ENCODE measurements at places on chromosomes 7 and 10.

- no peak for DNase-seq
Measured at GRCh38 chr10:18254692-18255091, 114.5 kb downstream of the CACNB2 start.

DNA sequence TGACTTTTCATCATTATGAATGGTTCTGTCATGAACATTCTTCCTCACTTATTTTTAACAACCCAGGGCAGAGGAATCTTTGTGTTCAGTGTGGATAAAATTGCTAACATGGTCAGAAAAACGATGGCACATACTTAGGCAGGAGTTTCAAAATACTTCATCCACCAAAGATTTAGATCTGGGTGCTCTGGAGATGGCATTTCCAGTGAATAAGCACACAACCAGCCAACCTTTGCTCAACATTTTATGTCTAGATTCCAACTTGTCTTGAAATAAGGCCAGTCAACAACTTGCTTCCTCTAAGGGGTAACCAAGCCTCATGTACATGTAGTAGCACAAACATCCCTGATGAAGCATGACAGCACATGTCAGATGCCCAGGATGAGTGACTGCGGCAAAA, 33.4 kb upstream of the ADRB1 start:
- DNase-seq, result no peak

GRCh38 chr10:13376746-13377145, 28.7 kb upstream of the SEPHS1 start:
- DNase-seq, result no peak

- no peak for DNase-seq
Measured at GRCh38 chr10:37937864-37938263, 38.6 kb downstream of the ZNF25 start.

DNA sequence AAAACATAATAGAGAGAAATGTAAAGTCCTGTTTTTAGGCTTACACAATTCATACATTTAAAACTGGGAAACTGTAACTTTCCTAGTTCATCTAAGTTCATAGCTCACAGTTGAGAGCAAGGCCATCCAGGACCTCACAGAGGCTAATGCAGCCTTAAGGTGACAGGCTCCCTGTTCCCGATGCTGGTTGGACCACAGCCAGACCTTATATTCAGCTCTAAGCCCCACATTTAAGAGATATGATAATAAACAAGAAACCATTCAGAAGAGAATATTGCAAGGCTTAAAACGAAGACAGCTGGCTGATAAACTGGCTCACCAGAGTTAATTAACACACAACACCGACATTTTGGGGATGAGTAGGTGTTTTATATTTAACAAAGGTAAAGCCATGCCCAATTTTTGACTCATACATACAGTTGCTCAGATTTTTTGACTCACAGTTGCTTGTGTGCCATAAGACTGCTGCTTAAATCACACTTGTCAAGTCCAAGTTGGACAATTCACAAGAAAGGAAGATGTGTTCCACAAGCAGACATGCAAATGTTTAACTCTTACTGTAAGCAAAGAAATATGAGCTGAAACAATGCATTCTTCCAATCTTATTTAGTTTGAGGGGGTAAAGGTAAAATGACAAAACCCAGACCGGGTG, 41.1 kb upstream of the TMEM213 start:
- no peak for DNase-seq

GRCh38 chr7:120404042-120404441, 131.1 kb downstream of the KCND2 start:
- DNase-seq, result no peak

DNA sequence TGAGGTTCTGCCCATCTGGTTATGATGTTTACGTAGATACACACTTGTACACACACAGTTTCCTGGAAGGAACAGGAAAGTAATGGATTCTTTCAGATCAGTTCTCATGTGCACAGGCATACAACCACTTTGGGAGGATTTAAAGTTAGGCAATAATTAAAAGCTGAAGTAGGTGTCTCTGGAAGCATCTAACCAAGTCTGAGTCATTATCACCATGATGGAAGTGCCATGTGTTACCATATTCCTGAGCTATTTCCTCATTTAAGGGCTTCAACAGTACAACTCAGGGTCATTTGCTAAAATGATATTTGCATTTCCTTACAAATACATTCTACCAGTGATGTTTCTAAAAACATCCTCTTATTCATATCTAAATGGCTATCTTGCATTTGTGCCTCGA, 41.4 kb upstream of the BET1 start:
- DNase-seq, result no peak

DNA sequence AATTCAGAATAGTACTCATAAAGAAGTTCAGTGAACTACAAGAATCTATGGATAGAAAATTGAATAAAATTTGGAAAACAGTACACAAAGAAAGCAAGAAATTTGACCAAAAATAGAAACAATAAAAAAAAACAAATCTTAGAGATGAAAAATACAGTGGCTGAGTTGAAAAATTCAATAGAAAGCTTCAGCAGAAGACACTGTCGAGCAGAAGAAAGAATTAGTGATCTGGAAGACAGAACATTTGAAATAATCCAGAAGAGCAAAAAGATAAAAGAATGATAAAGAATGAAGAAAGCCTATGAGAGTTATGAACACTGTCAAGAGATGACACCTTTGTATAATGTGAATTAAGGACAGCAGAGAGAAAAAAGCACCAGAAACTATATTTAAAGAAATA, 480.6 kb downstream of the SDK1 start:
- no peak for DNase-seq

DNA sequence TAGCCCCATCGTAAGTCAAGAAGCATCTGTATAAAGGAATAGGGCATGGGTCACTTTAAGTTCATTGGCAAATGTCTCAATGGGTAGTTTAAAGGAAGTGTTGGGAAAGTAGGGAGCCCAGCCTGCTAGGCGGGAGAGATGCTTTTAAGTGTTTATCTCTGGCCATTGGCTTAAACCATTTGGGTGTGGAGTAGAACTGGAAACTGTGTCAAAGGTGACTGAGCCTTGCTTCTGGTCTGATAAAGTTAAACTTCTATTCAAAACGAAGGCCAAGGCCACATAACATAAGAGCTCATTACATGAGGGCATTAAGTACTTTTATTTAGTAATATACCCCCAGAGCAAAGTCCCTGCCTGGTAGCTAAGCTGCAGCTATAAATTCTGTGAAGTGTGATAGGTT, 148.7 kb downstream of the SPAG6 start:
- DNase-seq, result no peak

DNA sequence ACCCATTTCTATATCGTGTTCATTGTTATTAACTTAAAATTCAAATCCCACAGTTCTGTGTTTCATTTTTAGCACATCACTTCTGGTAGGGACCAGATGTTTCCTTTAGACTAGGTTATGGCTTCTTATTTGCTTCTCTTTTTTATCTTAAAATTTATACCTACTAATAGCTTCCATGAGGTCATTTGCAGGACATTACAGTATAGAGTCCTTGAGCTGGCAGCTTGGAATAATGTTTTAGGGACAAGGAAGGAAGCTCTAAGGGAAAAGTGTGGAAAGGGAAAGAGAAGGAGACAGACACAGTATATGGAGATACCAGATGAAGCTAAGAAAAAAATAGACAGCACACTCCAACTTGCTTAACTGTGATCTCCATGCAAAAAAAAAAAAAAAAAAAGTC, 48.8 kb upstream of the CD36 start:
- no peak for DNase-seq

- no peak for DNase-seq
Measured at GRCh38 chr7:151987748-151988529, 31.7 kb downstream of the GALNTL5 start.

- DNase-seq, result no peak
Measured at GRCh38 chr10:87723500-87723899, 63.8 kb downstream of the PAPSS2 start.

DNA sequence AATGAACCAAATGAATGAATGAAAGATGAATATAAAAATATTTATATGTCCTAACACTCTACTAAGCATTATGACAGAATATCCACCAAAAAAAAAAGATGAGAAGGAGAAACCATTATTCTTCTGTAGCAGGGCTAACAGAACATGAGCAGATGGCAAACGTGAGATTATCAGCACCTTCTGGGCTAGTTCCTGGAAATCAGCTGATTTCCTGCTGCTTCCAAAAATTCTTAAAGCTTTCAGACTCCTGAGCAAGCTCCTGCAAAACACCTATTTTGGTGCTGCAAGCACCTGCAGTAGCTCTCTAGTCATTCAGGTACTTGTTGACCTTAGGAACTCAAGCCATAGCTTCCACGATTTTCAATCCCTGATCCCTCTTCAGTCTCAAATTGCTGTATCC, 51.8 kb downstream of the NPSR1 start:
- no peak for DNase-seq

GRCh38 chr7:23419845-23420244, 50.4 kb downstream of the IGF2BP3 start:
- DNase-seq, result no peak

DNA sequence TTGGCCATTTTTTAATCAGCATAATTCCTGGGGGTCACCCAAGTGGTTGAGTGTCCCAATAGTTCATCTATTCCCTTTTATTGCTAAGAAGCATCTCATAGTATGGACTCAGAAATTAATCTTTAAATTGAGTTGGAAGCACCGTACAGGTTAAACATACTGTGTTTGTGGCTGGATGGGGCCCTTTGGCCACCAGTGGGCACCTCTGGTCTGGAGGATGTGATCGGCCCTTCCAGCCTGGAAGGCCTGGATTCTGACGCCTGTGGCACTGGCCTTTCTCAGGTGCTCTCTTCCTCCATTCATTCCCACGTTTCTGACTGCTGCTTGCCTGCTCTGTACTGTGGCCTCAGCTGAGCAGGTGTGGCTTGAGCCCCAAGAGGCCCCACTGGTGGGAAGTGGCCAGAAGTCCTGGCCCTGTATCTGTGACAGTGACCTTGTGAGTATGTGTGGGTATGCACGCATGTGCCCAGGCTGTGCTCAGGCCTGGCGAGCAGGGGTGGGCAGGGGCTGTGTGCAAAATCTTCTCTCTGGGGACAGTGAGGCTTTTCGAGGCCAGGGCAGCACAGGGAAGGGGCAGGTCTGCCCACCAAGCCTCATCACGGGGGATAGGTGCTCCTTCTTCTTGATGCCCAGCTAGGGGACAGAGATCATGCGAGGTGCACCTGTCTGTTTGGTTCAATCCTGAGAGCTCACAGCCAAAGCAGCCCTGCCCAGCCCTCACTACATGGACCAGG, 30.1 kb downstream of the LDB3 start:
- DNase-seq, result no peak

GRCh38 chr10:131477457-131478121, 166.1 kb upstream of the TCERG1L start:
- no peak for DNase-seq

GRCh38 chr7:5797716-5798115, 16.3 kb upstream of the RNF216 start:
- no peak for DNase-seq

DNA sequence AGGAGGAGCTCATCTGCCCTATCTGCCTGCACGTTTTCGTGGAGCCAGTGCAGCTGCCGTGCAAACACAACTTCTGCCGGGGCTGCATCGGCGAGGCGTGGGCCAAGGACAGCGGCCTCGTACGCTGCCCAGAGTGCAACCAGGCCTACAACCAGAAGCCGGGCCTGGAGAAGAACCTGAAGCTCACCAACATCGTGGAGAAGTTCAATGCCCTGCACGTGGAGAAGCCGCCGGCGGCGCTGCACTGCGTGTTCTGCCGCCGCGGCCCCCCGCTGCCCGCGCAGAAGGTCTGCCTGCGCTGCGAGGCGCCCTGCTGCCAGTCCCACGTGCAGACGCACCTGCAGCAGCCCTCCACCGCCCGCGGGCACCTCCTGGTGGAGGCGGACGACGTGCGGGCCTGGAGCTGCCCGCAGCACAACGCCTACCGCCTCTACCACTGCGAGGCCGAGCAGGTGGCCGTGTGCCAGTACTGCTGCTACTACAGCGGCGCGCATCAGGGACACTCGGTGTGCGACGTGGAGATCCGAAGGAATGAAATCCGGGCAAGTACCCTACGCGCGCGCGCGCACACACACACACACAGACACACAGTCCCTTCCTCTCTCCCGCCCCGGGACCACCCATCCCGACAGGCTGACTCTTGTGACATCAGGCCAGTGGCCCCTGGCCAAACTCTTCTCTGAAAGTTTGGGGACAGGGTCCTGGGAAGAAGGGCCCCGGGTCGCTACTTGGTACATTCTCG, 538 bp downstream of the TRIM8 start:
- DNase-seq, result peak; percentile 64

DNA sequence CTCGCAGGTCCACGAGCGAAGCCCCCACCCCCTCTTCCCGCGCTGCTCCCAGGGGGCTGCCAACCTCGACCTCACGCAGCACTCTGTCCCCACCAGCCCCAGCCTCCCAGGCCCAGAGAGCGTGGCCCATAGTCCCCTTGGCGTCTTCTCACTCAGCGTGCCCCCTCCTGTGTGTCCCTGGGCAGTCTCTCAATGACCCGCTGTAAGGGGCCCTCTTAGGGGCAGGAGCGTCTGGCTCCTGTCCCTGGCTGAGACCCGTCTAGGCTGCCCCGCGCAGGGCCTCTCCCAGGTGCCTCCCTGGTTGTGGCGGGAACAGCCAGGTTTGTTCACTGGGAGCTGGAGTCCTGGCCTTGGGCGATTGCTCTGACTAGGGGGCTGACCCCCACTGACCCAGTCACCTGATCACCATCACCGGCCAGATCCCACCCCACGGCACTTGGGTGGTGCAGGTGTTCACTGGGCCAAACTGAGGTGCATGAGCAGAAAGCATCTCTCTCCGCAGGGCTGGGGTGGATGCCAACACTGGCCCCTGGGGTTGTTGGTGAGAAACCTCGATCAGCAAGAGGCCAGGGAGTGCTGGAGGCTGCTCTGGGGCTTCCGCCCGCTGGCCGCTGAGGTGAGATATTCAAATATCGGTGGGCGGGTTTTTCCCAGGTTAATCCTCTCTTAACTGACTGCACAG, 12.6 kb upstream of the WDFY4 start:
- peak; percentile 64 for DNase-seq

DNA sequence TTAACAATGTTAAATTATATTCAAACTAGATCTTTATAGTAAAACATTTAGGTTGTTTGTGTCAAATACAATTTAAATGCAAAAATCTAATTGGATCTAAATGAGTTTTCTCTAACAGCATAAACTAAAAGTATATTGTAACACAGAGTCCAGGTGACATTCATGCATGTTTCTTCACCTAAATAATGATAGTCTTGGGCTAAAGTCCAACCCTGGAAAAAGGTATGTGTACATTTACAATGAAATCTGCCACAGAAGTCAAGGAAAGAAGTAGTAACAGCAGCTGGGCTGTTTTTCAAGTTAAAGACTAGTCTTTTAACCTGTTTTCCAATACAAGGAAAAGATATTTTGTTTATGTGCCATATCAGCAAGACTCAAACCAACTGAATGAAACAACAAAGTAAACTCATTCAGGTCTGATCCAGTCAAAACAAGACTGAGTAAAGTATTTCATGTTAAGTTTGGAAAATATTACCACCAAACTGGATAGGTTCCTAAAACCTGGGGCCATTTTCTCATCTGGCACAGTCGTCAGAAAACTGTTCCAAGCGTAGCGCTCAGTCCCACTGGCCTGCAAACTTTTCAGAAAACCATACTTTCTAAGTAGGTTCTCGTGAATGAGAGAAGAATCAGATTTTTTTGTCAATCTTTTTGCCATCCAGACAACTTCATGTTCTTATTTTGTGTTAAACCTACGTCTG, 349.2 kb downstream of the HGF start:
- no peak for DNase-seq

Data from GM20000 (cell line).